ENCODE measurements at places on chromosomes 5 and 9.

DNA sequence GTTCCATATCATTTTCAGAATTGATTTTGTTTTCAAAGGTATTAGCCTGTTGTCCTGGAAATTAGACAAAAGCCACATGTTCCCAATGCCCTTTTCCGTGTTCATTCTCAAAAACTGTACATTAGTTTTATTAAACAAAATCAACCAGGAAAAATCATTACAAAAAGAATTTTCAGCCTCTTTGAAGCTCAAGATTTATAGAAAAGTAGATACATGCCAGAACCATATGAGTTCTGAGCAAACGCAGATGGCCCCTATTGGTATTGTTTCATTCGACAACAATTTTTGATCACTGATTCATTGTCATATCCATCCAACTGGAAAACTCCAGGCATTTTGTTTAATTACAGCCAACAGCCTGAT is 148.5 kb upstream of the GRAMD2B start:
- DNase-seq: no peak

DNA sequence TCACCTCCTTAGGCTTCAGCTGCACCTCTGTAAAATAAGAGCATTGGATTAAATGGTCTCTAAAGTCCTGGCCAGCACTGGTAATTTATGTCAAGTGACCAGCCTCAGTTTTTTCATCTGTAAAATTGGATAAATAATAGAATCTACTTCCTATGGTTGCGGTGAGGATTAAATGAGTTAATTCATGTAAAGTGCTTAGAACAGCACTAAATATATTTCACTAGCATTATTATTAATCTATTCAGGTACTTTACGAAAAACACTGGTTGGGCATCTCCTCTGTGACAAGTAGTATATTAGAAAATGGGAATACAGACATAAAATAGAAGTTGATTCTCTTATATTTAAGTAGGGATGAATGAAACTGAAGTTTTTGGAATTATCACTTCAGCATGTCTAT is 13.8 kb upstream of the TMEM245 start:
- DNase-seq: no peak

GRCh38 chr5:142548739-142549275 is 137.1 kb downstream of the FGF1 start:
- DNase-seq: no peak

GRCh38 chr9:126805554-126806262 is 868 bp downstream of the ZBTB43 start:
- peak; percentile 87 for DNase-seq

- no peak for DNase-seq
These were observed 44.8 kb downstream of the LIX1 start for GRCh38 chr5:97097326-97098230.

DNA sequence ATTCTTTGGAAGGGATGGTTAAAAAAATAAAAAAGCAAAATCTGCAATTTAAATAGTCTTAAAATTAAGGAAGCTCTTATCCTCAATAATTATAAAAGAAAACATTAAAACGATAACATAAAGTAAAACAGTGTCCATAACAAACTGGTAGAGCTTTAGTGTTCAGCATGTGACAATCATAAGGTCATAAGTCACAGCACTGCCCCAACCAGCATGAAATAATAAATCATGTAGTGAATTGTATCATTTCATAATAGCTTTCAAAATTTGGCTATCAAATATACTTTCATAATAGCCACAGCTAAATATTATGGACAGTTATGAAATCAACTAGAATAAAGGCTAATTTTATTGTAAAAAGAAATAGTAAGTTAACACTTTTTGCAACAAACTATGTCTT is 10.0 kb downstream of the NR3C1 start:
- DNase-seq: no peak

GRCh38 chr5:15938186-15938585 is 241.4 kb downstream of the MARCHF11 start:
- no peak for DNase-seq

- no peak for DNase-seq
These were observed 166.5 kb downstream of the MAPKAP1 start for GRCh38 chr9:125540497-125540896.

DNA sequence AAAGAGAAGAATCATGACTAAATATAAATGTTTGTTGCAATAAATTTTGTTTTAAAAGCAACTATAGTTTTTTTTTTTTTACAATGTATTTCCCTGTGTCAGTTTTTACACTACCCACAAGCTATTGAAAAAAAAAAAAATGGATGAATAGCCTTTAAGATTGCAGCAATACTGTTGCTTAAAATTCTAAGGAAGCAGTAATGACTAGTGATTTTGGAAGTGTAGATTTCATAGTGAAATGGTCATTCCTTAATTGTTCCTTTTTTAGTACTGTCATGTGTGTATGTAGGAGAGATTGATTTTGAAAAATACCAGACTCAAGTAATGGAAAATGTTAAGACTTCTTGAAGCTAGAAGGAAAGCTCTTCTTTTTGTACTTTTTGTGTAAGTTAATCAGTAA is 53.1 kb downstream of the NDUFS4 start:
- no peak for DNase-seq

- no peak for DNase-seq
These were observed 110.3 kb downstream of the VAV2 start for GRCh38 chr9:133881671-133882381.

DNA sequence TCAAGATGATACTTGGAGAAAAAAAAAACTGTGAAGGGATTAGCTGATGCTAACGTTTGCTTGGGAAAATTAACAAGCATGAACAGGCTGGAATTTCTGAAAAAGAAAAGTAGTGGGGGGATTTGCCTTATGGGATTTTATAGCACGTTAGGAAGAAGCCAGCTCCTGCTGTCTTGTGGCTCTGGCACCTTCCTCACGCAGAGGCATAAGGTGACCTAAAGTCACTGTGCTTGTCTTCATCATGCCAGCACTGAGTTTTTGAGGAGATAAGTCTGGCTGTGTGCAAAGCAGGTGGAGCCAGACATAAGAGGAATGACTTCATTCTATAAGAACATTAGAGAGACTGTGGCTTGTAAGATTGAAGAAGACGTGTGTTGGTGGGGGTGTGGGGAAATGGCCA is 94.4 kb upstream of the MAP1B start:
- no peak for DNase-seq

- no peak for DNase-seq
These were observed 230.7 kb downstream of the SEMA6A start for GRCh38 chr5:116343961-116344360.

- peak; percentile 76 for DNase-seq
These were observed 734 bp downstream of the KIF27 start for GRCh38 chr9:83920469-83920926.

GRCh38 chr9:18658804-18659705 is 185.1 kb downstream of the ADAMTSL1 start:
- DNase-seq: no peak

DNA sequence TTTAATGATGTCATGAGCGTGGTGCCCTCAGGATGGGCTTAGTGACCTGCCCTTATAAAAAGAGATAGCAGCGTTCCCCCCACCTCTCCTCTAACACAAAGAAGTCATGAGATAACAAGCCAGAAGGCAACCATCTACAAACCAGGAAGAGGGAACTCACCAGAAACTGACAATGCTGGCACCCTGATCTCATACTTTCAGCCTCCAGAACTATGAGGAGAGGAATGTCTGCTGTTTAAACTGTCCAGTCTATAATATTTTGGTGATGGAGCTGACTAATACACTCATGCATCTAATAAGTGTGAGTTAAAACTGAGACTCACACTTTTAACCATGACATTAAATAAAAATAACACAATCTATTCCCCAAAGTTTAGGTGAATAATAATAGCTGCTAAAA is 156.1 kb upstream of the SPEF2 start:
- no peak for DNase-seq

DNA sequence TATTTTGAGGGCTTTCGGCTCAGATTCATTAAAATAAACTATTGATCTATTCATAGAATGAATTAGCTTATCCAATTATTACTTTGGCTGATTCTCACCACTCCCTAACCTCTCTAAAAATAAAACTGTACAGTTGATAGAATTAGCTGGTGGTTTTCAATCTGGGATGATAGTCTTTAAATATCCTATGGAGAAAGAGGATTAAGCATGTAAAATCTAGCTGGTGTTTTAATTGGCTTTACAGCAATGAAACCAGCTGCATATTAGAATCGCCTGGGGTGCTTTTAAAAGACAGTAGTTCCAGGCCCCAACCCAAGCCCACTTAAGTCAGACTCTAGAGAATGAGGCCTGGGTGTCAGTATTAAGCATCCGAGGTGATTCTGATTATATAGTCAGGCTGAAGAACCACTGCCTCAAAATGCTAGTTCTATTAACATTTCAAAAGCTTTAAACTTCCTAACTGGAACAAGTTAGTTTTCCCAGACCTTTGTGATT is 95.1 kb downstream of the MAP1B start:
- DNase-seq: no peak

DNA sequence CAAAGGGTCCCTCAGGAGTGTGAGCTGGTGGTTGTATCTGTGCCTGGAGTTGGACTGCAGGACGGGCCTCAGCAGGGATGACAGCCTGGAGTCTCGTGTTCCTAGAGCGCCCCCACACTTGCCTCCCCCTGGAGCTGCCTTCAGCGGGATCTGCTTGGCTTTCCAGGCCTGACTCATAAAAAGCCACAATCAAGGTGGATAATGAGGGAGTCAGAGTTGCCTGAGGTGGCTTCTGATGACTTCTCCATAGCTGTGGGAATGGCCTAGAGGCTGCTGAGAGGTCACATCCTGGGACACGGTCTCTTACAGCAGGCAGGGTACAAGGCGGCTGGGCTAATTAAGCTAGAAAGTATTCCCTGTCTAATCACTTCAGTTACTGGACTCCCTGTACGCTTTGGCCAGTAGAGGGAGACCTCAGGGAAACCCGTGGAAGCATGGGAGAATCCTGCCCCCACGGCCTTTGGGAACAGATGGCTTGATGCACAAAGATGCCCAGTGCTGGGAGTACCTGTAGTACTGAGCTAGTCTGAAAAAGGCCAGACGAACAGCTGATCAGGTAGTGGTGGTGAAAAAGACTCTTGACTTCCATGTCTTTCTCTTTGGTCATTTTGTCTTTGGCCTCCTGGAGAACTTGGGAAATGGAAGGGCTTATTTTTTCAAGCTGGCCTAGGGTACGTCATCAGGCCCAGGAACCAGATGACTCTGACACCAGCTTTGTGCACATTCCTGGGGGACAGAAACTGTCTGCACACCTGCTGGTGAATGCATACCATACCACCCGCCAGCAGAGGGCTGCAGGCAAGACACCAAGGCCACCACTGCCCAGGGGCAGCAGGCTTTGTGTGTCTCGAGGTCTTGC is 16.1 kb upstream of the FRRS1L start:
- no peak for DNase-seq

- DNase-seq: peak; percentile 18
These were observed 577 bp downstream of the AP3S1 start for GRCh38 chr5:115842089-115842935.

- no peak for DNase-seq
These were observed 30.2 kb upstream of the BOD1 start for GRCh38 chr5:173646692-173647091.

- DNase-seq: no peak
These were observed 21.0 kb upstream of the CDK7 start for GRCh38 chr5:69213513-69214215.

GRCh38 chr5:126233256-126233655 is 190.0 kb upstream of the GRAMD2B start:
- DNase-seq: no peak

GRCh38 chr5:84215521-84215920 is 169.2 kb downstream of the EDIL3 start:
- DNase-seq: no peak

- no peak for DNase-seq
These were observed 670.1 kb upstream of the CDH9 start for GRCh38 chr5:27708534-27708933.

- no peak for DNase-seq
These were observed 4.5 kb upstream of the LMX1B start for GRCh38 chr9:126609191-126609590.

DNA sequence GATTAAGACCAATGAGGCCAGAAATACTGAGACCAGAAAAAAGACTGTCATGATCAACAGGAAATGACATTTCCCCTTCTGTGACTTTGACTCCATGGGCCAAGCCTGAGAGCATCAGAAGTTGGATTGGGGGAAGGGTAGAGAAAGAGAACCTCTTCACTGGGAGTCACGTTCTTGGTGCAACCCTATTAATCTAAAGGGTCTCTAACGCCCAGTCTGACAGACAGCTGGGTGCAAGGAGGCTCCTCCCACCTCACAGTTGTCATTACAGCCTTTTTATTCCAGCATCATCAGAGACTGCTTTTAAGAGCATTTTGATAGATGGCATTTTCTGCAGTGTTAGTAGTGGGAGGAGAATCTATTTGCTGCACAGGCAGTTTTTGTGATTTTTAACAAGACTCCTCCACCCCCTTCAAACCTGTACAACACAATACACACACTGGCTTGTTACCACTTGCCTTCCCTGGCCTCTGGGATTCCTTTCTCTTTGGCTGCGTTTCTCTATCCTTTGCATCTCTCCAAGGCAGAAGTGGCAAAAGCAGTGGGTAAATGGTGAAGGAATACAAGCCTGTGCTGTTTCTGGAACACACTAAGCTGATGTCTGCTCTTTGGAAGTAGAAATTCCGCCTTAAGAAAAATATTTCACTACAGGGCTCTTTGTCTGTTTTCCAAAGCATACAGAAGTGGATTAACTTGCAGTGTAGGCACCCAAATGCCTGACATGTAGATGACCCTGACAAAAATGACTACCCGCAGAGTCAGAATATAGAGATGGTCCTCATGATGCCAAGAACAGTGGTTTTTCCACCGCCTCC is 310.4 kb upstream of the ZNF608 start:
- DNase-seq: no peak

- no peak for DNase-seq
These were observed 2.1 kb upstream of the GABRB2 start for GRCh38 chr5:161548487-161549094.

DNA sequence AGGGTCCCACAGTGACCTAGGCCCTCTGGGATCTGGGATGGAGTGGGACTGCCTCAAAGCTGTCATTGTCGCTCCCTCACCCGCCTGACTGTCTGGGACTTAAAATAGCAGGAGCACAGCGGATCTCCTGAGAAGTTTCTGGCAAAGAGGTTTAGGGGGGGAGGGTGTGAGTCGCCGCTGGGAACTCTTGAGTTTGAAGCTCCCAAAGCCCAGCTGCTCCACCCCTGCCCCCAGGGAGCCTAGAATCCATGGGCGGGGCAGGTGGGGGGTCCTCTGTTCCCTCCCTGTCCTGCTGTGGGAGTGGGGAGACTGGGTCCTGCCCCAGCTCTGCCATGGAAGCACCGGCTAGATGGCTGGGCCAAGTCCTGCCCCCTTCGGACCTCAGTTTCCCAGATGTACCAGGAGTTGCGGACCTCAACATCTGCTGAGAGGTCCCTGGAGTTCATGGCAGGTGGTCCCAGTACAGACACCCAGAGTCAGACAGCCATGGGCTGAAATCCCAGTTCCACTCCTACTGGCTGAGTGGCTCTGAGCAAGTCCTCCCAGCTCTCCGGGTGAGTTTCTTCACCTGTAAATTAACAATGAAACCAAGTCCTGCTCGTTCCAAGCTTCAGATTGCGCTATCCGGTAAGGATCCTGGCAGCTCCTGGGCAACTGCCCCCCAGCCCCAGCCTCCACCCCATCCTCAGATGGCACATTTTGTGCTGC is 985 bp upstream of the WDR38 start:
- DNase-seq: no peak

Data from CD4-positive, alpha-beta T cell treated with Interleukin-4 for 1 hour (primary cell).